Sciatic nerve (tissue), 2 donors: ENCODE measurements at places on chromosomes 5 and 9.

DNA sequence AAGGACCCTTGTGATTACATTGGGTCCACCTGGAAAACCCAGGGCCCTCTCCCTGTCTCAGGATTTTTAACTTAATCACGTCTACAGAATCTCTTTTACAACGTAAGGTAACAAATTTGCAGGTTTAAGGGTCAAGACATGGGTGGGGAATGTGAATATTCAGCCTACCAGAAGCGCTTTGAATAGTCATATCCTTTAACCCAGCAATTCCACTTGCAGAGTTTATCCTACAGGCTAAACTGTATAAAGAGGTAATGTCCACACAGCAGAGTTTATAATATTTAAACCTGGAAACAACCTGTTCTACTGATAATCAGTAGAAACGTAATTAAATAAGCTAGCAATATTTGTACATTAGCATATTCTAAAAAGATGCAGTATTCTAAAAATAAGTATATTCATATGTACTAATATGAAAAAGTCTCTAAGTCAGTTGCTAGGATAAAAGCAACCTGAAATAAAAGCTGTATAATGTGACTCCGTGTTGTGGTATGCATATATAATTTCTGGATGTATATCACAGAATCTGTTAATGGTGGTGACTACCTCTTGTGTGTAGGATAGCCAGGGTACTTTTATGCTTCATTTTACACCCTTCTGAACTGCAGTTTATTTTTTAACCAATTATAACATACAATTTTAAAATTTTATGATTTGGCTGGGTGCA lies 14.1 kb upstream of the NIPAL4 start:
- DNase-seq = no peak

- no peak for DNase-seq
Observed at GRCh38 chr5:180334751-180335613, 18.2 kb downstream of the GFPT2 start.

DNA sequence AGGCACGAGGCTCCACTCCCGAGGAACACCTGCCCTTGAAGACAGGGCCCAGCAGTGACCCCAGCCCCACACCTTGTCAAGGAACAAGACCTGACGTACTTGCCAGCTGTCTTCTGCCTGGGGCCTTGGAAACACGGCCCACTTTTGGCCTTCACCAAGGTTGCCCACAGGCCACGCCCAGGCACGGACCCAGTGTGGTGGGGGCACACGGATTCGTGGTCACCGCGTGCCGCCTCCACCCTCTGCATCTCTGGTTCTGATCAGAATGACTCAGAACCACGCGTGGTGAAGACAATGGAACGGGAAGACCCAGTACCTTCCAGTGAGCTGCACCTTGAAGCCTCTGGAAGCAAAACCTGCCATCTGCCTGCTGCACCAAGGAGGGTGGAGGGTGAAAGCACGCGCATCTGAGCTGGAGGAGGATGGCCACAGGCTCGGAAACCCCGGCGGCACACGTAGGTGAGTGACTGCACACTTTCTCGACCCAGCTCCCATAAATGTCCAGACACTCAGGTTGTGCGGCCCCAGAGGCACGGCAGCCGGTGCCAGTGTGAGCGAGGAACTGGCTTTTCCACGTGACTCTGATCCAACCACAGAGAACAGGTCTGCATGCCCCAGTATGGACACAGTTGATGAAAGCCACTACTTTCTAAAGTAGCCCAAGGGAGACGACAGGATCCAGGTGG lies 36.5 kb downstream of the LPCAT1 start:
- no peak for DNase-seq

DNA sequence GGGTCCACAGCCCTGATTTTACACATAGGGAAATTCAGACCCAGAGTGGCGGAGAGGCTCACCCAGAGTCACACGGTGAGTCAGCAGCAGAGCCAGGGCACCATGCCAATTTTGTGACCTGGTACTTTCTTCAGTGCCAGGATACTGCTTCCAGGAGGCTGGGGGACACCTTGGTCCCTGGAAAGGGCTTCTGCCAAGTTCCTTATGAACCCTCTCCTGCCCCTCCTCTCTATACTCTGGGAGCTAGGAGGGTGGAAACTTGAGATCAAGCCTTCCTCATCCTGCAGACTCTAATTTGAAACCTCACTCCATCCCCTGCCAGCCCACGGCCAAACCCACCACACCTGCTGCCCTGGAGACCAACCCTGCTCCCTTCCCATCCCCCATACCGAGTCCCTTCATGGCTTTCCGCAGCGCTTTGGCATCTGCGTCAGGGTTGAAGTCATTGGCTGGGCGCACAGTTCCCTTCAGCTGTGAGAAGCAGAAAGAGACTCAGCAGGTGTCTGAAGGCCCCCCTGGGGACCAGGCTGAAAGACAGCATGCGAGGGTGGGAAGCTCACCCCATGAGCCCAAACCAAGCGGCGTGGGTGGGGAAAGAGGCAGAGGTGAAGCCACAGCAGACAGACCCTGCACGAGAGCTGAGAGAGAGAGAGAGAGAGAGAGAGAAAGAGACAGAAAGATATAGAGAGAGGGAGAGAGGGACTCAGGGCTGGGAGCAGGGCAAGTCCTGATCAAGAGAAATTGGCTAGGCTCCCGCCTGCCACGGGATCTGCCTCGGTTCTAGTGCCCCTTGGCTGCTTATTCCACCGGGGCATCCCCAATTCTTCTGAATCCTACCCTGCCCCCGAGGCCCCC lies 33.5 kb downstream of the ANXA6 start:
- DNase-seq = no peak
